ENCODE measurements at places on chromosomes 4 and X.

DNA sequence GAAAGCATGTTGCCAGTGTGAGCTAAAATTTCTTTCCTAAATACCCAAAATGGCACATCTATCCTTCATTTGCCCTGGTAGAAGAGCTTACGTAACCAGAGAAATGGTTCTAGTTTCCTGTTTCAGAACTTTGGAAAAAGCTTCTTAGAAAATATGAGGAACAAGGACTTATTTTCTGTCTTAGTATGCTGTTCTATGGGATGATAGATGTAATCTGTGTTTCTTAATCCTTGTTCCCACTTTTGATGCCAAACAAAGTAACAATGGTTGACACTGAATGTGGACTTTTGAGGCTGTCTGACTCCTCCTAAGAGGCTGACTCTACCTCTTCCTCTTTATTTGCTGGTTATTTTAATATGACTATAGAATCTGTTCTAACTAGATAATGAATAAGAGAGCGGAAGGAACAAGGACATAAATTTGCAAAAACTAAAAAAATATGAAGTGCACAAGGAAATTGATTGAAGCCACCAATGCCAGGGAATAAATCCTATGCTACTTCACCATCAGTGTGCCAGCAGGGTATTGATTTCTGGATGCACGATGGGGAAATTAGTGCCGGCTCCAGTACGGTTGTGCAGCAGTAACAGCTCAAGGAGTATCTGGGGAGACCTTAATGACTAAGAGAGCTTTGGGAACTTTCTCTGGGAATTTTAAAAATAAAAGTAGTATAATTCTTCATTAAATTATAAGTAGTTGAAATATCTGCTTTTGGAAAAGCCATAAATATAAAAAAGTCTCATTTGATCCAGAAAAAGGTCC is 39.4 kb upstream of the TET2 start:
- DNase-seq = no peak

- no peak for DNase-seq
These were observed 758 bp downstream of the IQSEC2 start for GRCh38 chrX:53280331-53281320.

DNA sequence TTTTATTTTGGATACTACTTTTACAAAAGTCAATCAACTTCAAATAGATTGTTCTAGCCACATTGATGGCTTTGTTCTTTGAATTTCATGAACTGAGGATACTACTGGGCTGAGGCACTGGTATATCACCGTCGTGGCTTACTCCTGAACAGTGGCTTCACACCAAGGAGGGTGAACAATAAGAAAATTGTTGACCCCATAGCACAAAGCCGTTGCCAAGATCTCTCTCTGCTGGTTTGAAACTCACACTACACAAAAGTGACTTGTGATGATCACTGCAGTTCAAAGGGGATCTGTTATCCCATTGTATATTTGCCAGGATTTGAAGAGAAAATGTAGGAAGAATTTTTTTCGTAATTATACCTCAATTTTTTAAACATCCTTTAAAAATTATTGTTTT is 119.6 kb downstream of the PDLIM5 start:
- DNase-seq = no peak

DNA sequence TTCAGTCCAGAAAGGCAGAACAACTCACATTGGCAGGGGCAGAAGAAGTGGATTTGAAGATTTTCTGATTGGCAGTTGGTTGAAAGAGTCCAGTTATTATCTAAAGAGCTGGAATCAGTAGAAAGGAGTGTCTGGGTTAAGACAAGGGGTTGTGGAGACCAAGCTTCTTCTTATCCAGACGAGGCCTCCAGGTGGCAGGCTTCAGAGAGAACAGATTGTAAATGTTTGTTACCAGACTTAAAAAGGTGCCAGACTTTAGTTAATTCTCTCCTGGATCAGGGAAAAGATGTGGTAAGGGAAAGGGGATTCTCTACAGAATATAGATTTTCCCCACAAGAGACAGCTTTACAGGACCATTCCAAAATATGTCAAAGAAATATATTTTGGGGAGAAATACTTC is 36.7 kb upstream of the TLR3 start:
- no peak for DNase-seq

- no peak for DNase-seq
These were observed 93.1 kb downstream of the PDLIM5 start for GRCh38 chr4:94544811-94545210.

GRCh38 chrX:96824166-96824565 is 59.5 kb upstream of the RPA4 start:
- DNase-seq = no peak

- DNase-seq = no peak
These were observed 4.9 kb downstream of the SMR3A start for GRCh38 chr4:70365479-70365878.

DNA sequence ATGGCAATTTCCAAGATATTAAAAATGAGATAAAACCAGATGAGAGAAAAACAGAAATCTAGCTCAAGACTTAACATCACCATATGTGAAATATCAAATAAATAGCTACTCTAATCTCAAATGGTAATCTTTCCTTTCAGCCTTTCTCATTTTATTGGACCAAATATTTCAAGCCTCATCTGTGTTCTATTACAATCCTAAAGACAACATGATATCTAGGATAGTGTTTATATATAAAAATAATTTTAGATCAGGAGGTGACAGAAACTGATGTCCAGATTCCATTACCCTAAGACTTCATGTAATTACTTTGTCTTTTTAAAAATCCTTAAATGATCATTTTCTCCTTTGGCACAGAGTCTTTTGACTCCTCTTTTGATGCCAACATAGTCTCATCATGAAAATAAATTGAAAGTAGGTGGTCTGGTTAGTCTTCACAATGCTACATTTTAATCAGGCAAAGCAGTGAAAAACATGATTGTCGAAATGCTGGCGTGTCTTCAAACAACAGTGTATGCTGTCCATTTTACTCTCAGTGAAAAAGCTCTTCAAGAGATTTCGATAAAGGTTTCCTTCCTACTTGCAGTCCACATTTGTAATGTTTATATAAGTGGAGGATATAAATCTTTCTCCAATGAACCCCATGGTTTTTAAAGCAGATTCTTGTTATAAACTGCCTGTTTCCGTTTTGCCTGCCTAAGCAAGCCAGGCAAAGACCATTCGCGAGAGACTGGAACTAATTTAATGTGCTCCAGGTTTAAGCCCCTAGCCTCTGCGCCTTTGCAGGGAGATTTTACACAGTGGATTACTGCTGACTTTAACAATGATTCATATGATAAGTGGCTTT is 169.8 kb downstream of the SCFD2 start:
- DNase-seq = no peak

- DNase-seq = no peak
These were observed 17.6 kb downstream of the PIR start for GRCh38 chrX:15475486-15475885.

- no peak for DNase-seq
These were observed 4.1 kb downstream of the POF1B start for GRCh38 chrX:85375333-85375738.

DNA sequence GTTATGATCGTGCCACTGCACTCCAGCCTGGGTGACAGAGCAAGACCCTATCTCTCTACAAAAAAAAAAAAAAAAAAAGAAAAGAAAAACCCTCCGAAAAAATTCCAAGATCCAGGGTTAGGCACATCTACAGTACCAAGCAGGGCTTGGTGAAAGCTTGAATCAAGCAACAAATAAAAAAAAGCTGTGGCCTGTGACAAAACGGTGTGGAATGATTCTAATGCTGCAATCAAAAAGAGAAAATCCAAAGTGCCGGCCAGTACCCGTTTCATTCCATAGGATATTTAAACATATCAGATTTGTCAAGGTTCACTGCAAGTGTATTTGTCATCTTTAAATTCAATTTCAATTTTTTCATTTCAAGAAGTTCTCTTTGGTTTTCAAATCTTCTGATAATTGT is 20.5 kb downstream of the RWDD4 start:
- no peak for DNase-seq

DNA sequence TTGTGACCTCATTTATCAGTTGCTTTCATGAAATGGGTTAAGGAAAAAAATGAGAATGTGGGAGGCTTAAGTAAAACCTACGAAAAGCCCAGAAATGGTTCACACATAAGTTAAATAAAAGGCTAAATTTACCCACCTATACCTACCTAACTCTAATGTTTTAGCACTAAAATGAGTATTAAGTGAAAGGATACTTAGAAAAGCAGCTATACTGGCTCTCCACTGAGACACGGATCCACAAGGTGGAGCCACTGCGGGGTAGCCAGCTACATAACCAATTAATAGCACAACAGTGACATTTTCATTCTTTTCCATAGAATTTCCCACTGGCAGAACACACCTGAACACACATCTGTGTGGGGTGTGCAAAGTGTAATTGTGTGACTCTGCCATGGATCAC is 101.9 kb downstream of the MAML3 start:
- no peak for DNase-seq

DNA sequence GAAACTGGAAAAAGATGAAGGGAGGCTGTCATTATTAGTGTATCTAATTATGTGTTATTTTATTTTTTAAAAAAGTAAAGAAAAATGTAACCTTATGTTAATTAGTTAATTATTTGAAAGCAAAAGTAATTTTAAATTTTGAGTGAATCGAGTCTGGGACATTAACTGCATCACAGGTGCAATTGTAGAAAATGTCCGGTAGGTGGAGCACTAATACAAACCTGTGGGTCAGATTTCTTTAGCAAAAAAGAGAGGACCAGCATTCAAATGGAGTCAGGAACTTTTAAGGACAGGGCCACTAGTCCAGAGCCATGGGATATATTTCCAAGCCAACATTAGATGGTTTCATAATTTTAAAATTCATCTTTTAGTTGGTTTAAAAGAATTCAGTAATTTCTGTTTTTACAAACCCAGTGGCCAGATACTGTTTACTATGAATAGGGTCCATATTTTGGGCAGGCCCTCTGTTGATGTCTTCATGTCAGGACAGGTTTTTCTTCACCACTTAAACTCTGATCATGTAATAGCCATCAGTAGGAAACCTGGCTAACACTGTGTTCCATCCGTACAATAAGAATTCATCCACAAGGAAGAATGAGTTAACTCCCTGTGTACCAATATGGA is 27.2 kb downstream of the BST1 start:
- DNase-seq = no peak

All from pulmonary artery endothelial cell (primary cell).